ENCODE measurements at places on chromosomes 7 and 10.

GRCh38 chr7:11104578-11104977, 130.9 kb downstream of the PHF14 start:
- no peak for DNase-seq

GRCh38 chr10:59674215-59674836, 35.3 kb downstream of the SLC16A9 start:
- DNase-seq, result no peak

DNA sequence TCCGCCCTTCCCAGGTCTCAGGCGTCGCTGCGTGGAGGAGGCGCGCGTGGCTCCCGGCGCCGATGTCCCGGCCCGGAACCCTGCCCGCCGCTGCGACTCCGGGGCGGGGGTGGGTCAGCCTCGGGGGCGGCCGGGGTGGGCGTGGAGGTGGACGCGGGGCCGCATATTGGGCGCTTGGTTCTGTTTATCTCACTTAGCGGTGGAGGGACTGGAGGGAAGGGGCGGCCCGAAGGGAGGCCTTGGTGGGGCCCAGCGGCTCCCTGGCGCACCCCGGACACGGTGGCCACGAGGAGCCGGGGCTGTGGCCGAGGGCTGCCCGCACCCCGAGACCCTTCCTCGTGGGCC, 8.6 kb downstream of the UNCX start:
- DNase-seq, result no peak

- no peak for DNase-seq
Measured at GRCh38 chr7:136884492-136884891, 16.0 kb downstream of the CHRM2 start.

DNA sequence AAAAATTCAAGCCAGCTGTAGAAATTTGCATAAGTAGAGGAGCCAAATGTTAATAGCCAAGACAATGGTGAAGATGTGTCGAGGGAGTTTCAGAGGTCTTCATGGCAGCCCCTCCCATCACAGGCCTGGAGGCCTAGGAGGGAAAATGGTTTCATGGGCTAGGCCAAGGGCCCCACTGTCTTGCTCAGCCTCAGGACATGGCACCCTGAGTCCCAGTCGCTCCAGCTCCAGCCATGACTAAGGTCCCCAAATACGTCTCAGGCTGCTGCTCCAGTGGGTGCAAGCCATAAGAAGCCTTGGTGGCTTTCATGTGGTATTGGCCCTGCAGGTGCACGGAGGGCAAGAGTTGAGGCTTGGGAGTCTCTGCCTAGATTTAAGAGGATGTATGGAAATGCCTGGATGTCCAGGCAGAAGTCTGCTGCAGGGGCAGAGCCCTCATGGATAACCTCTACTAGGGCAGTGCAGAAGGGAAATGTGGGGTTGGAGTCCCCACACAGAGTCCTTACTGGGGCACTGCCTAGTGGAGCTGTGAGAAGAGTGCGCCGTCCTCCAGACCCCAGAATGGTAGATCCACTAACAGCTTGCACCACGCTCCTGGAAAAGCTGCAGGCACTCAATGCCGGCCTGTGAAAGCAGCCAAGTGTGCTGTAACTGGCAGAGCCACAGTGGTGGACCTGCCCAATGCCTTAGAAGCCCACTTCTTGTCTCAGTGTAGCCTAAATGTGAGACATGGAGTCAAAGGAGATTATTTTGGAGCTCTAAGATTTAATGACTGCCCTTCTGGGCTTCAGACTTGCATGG, 19.2 kb downstream of the TBATA start:
- no peak for DNase-seq

All from stimulated activated CD4-positive, alpha-beta T cell treated with anti-CD3 and anti-CD28 coated beads, Interleukin-1b, Interleukin-23, amount 100 ng/mL, for 48 hours (primary cell).